ENCODE measurements at places on chromosomes 2 and 18.

GRCh38 chr2:142757111-142757510 is 120.4 kb upstream of the KYNU start:
- no peak for DNase-seq

- no peak for DNase-seq
Measured at GRCh38 chr2:239299218-239299939, 101.4 kb downstream of the HDAC4 start.

DNA sequence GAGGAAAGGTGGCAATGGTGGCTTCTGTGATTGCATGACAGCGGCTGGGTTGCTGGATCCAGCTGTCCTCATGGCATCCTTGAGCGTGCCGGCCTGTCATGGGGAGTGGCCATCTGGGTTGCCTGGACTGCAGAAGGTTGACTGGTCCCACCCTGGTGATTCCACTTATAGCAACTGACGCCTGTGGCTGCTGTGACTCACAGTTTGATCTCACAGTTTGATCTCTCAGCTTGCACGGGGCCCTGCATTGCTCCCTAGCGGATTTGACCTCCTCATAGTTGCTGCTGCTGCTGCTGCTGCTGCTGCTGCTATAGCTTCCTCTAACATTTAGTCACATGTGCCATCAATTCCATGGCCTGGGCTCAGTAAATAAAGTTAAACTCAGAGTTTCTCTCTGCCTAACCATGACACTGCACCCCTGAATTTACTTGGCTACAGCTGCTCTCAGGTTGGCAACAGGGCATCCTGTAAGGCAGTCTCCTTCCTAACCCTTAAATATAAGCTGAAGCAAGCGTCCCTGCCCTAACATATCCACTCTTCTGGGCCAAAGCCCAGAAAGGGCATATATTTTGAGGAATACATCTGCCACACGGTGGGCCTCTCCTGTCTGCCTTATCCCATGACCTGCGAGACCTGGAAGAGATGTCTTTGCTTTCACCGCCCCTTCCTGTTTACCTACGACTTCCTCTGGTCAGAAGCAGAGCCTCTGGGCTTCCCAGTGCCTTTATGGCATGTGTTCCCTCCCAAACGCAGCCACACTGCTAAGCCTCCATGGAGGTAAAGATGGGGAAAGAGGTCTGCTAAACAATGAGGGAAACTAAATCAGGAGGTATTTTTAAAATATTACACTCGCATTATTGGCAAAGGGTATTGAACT is 37.8 kb upstream of the CCDC150 start:
- peak; percentile 81 for DNase-seq

DNA sequence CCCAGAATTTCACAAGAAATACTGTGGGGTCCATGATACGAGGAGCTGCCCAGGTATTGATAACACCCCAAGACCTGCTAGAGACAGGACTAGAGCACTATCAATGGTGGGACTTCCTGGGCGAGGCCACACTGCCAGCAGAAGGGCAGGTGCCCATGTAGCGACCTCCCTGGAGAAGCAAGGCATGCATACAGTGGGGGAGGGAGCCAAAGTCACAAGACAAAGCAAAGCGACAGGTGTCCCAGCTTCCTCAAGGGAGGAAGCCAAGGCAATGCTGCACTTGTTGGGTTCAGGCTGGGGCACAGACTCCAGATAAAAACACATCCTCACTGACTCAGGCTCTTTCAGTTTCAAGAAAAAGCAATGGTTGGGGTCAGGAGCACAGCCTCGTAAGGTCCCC is 7.5 kb downstream of the CD207 start:
- no peak for DNase-seq

GRCh38 chr18:60861575-60861974 is 471.7 kb upstream of the CDH20 start:
- DNase-seq: no peak

DNA sequence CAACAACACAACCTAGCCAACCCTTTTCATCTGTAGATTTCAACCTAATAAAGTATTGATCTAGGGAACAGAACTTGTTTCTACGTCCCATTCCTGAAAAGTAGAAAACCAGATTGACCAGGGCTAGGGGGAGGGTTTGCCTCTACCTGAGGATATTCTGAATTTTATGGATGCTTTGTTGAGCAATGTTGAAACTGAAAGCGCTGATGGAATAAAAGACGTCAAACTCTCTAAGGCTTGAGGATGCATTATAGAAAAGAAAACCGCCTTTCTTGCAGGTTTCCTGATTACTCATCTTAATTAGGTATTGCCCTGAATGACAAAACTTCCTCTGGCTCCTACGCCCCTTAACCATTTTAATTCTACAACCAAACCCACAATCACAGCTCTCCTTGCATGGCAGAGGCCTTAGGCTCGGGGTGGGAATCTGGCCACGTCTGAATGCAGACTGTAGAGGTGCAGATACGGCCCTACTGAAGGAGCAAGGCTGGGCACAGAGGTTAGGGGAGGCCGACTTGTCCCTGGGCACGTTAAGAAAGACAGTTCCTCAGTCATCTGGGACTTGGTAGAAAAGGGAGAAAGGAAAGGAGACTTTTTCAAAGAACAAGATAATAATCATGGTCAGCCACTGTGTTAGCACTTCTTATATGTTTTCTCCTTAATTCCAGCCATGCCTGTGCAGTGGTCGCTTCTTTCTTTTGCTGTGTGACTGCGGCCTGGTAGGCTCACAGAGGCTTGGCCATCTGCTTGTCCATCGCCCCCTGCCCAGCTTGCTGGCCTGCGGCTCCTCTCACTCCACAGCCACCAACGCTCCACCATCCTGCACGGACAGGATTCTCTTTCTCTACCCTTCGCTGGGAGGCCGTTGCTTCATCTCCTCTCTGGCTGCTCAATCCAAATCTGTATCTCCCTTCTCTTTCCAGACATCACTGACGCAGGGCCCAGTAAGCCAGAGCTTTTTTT is 209.5 kb downstream of the VAPA start:
- no peak for DNase-seq

DNA sequence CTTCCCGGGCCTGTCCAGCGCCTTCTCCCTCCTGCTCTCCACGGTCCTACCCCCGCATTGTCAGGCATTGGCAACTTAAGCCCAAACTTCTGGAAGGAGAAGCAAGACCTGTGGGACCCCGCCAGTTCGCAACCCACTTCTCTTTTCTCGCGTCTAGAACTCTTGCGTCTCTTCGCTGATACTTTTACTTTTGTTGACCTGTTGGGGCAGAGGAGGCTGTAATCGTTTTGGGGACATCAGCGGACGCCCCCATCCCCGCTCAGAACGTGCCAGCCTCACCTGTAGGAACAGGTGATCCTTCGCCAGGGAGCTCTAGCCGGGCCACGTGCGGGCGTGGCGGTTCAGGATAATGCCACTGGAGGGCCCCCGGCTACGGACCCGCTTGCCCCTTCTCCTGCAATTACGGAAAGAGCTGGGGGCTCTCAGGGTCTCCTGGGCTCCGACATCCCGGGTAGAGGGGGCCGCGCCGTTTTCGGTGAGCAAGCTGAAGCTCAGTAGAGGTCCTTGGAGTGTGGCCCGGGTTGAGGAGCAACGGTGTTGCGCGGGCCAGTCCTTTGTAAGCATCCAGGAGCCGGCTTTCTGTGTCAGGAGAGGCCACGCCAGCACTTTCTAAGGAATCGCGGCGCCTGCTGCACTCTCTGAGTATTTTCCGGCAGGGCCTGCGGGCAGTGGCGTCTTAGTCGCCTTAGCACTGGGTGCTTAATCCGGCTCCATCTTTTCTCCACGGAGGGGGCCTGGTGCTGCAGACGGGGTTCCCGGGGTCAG is 1.6 kb downstream of the MTCL1 start:
- peak; percentile 81 for DNase-seq

GRCh38 chr2:194896871-194897270 is 760.2 kb upstream of the SLC39A10 start:
- DNase-seq: no peak

GRCh38 chr18:7748251-7749007 is 181.3 kb downstream of the PTPRM start:
- DNase-seq: no peak

DNA sequence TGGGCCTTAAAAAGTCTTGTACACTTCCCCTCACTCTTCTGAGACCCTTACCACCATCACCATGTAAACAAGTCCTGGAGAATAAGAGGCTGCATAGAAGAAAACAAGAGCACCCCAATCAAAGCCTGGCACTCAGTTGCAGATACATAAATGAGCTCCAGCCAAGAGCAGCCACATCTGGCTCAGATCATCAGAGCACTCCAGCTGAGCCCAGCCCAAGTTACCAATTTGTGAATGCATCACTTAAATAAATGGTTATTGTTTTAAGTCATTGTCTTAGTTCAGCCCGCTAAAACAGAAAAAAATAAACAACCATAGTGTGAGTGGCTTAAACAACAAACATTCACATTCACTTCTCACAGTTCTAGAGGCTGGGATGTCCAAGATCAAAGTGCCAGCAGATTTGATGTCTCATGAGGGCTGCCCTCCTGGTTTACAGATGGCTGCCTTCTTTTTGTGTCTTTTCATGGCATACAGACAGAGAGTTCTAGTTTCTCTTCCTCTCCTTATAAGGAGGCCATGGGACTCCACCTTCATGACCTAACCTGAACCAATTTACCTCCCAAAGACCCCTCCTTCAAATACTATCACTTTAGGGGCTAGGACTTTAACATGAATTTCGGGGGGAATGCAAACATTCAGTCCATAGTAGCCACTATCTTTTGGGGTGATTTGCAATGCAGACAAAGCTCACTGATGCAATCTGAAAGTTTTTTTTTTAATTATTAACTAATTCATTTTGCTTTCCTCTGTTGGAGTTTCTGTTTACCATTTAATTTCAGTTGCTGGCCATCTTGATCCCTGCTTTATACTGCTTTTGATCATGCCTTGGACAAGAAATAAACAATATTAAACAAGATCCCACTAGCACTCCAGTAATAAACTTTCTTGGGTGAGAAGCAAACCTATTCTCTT is 187.5 kb upstream of the ACVR2A start:
- DNase-seq: no peak

- DNase-seq: no peak
Measured at GRCh38 chr2:128259585-128259984, 59.1 kb downstream of the HS6ST1 start.

GRCh38 chr2:119693567-119693966 is 14.6 kb downstream of the TMEM177 start:
- DNase-seq: no peak

DNA sequence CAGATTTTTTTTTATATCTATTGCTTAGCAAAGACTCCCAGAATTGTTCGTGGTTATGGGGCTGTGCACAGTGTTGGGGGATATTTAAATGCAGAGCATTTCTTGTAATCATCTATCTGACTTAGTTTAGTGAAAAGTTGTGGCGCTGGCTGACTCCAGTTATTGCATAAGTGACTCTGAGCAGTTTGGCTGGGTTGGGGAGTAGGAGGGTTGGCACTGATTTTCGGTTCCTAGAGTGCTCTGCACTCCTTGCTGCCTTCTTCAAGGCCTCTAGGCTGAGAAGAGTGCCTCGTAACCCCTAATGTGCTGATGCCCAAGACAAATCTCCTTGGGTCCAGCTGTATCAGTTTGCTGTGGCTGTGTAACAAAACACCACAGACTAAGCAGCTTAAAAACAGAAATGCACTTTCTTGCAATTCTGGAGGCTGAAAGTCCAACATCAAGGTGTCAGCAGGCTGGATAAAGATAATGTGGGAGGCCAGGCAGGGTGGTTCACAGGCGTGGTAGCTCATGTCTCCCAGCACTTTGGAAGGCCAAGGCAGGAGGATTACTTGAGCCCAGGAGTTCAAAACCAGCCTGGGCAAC is 6.5 kb upstream of the IMPA2 start:
- no peak for DNase-seq

- DNase-seq: no peak
Measured at GRCh38 chr18:27845897-27846296, 331.0 kb downstream of the CDH2 start.

GRCh38 chr2:105804266-105804665 is 59.6 kb downstream of the NCK2 start:
- DNase-seq: no peak

DNA sequence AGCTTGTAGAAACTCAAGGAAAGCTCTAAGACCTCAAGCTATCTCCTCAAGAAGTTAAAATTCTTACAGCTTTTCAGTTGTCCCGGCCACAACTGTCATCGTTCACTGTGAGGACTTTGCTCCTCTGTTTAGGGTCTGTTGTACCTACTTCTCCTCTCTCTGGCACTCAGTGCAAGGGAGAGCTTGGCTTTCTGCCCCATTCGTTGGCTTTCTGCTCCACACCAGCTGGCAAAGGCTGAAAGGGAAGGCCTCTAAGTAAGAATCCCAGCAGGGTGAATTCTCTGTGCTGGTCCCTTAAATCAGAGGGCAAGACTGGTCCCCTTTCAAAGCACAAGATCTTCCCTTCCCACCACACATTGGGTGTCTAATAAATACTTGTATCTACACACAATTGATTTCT is 17.3 kb downstream of the ZBTB7C start:
- DNase-seq: no peak

GRCh38 chr2:220552790-220553535 is 925.5 kb downstream of the SLC4A3 start:
- DNase-seq: no peak

- no peak for DNase-seq
Measured at GRCh38 chr2:20173496-20174402, 51.2 kb downstream of the SDC1 start.

DNA sequence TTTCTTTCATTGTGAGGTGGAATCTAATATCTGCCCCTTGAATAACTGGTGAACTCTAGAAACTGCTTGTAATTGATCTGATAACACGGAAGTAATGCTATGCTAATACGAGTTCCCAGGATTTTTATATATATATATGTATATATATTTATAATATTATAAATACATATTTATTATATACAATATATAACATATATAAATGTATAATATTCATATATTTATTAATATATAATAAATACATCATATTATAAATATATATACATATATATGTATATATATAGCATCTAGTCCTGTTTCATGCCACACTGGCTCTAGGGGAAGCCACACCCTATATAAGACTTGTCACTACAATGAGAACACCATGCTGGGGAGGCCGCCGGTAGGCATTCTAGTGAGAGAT is 156.7 kb upstream of the CDH19 start:
- DNase-seq: no peak

GRCh38 chr2:222319586-222320435 is 21.0 kb upstream of the PAX3 start:
- DNase-seq: no peak

- DNase-seq: no peak
Measured at GRCh38 chr2:44246436-44246835, 28.8 kb upstream of the SLC3A1 start.

DNA sequence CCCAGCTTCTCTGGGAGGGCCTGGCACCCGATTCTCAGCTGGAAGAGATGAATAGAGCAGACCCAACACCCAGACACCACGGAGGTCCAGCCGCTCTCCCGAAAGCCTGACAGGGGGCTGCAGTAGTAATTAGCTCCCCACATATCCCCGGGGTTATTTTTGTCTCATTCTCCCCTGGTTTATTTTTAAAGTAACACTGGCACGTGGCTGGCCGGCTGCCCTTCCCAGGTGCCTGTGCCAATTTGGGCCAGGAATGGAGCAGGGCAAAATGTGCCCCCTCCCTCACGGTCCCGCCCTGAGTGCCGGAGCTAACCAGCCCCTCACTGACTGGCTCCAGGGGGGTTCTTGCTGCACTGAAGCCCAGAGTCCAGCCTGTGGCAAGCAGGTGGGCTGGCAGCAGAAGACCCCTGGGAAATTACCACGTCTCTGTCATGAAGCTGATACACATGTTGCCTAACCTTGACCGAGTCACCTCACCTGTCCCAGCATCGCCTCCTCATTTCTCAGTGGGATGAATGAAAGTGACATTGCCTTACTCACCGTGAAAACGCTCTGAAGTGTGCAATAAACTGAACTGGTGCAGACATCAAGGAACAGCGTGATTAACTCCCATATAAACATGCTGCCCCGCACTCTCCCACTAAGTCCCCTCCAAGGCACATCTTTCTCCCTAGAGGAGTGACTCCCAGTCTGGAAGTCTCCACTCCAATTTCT is 18.4 kb downstream of the KCNK3 start:
- no peak for DNase-seq

- DNase-seq: no peak
Measured at GRCh38 chr2:64698177-64698643, 44.5 kb upstream of the SERTAD2 start.

All from urothelium cell line (cell line).